Hair follicle dermal papilla cell (primary cell): ENCODE measurements at places on chromosomes 2 and 18. TPM values are rescaled to one million over a fixed set of nuclear protein-coding genes. Genes with fewer than 3 reads are reported as not detected.

NLRC4 gene
- not detected in 2 replicates for total RNA-seq

PDE1A gene
- total RNA-seq, result 3.2 and 5.0 TPM in 2 replicates

ALMS1 gene
- 21.3 and 29.4 TPM in 2 replicates for total RNA-seq

MARCHF4 gene
- 2.3 and 3.8 TPM in 2 replicates for total RNA-seq

CDK15 gene
- 2.8 and 4.7 TPM in 2 replicates for total RNA-seq

DNAJB2 gene
- total RNA-seq, result 41.4 and 48.5 TPM in 2 replicates

KCNS3 gene
- 1.3 and 2.4 TPM in 2 replicates for total RNA-seq

UGT1A4 gene
- not detected in 2 replicates for total RNA-seq

CD8B gene
- not detected in 2 replicates for total RNA-seq

FSHR gene
- total RNA-seq, result not detected in 2 replicates

NYAP2 gene
- total RNA-seq, result not detected in 2 replicates

SLC39A6 gene
- 123 and 133 TPM in 2 replicates for total RNA-seq

MCM6 gene
- total RNA-seq, result 8.3 and 9.7 TPM in 2 replicates

UGT1A6 gene
- total RNA-seq, result not detected in 2 replicates

SCTR gene
- total RNA-seq, result not detected in 2 replicates
